ENCODE measurements at places on chromosomes 7 and 10. TPM values are rescaled to one million over a fixed set of nuclear protein-coding genes. Genes with fewer than 3 reads are reported as not detected.

MCM10 gene
- total RNA-seq: 57.4 TPM

MAT1A gene
- total RNA-seq: not detected

DNA sequence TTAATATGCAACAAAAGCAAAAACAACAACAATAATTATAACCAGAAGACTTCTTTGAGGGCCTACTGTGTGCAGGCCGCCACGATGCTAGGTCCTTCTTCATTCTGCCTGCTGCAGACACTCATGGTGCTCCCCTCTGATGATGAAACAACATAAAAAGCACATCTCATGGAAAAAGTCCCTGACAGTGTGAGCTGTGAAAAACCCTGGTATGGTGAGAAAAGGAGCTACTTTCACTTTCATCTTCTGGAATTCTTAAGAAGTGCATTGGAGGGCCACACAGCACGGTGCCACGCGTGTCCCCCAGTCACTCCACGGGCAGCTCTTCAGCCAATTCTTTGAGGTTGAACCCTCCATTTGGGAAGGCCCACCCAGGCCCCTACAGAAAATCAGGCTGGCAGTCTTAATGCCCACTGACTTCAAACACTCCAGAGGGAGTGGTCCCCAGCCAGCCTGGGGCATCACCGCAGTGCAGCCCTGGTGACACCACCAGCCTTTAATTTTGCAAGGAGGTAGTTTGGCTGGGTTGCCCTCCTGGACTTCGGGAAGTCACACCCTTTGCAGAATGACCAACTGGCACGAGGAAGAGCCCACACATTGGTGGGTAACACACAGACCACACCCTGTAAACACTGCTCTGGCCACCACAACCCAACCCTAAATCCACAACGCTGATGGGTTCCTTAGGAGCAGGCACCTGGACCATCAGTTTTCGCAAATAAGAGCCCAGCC is 7.7 kb downstream of the KCNMA1 start:
- H3K27ac ChIP-seq: no peak overlapping the region
- H3K27me3 ChIP-seq: peaks cover 14% of the 10 kb centered on the region
- no peaks in the 10 kb centered on the region for H3K4me1 ChIP-seq
- no peak for DNase-seq

- no peak overlapping the region for H3K27ac ChIP-seq
- no peaks in the 10 kb centered on the region for H3K4me1 ChIP-seq
- H3K27me3 ChIP-seq: no peaks in the 10 kb centered on the region
- H3K36me3 ChIP-seq: no peaks in the 10 kb centered on the region
- no peak overlapping the region for H3K4me3 ChIP-seq
- DNase-seq: no peak
These were observed 545.1 kb upstream of the GALNT17 start for GRCh38 chr7:70586822-70587221.

Data from activated CD4-positive, alpha-beta T cell treated with anti-CD3 and anti-CD28 coated beads, Interleukin-2, amount 10 ng/mL, durations not matched to agents 7 days and 5 days (primary cell).